ENCODE measurements at places on chromosomes 5 and 9.

DNA sequence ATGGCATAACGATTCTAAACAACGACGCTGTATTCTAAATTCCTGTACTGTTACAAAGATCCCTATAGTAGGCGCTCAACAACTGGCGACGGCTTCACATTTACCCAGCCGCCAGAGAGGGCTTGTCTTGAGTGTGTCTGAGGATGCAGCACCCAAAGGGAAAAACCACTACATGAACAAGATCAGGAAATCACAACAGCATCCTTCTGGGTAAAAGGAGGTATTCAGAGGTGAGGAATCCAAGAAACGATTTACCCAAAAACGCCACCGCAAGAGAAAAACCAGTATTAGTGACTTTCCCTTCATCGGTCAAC, 711 bp downstream of the TTC33 start:
- peak; percentile 88 for DNase-seq

DNA sequence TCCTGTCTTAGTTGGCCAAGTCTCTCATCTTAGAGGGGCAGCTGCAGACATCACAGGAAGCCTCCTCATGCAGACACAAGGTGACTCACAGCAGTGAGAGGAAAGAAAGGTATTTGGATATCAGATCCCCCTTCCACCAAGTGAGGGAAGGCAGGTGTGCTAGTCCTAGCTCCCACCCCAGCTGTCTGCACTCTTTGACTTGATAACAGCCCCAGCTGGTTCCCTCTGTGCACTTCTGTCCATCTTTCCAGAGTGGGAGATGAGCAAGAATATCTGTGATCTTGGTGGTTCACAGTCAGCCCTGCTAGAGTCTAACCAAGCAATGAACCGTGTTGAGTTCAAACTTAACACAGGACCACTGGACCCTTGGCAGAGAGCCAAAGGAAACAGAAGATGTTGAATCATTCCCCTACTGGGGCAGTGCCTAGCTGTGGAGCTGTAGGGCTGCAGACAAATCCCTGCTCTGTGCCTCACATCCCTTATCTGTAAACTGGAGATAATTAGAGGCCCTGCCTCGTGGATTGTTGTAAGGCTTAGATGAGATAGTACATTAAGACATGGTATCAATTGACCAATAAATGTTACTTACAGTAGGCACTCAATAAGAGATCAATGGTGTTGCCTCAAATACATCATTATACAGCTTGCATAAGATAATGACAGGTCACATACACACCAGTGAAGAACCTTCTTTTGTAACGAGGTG, 39.1 kb downstream of the SH3RF2 start:
- DNase-seq = peak; percentile 52

DNA sequence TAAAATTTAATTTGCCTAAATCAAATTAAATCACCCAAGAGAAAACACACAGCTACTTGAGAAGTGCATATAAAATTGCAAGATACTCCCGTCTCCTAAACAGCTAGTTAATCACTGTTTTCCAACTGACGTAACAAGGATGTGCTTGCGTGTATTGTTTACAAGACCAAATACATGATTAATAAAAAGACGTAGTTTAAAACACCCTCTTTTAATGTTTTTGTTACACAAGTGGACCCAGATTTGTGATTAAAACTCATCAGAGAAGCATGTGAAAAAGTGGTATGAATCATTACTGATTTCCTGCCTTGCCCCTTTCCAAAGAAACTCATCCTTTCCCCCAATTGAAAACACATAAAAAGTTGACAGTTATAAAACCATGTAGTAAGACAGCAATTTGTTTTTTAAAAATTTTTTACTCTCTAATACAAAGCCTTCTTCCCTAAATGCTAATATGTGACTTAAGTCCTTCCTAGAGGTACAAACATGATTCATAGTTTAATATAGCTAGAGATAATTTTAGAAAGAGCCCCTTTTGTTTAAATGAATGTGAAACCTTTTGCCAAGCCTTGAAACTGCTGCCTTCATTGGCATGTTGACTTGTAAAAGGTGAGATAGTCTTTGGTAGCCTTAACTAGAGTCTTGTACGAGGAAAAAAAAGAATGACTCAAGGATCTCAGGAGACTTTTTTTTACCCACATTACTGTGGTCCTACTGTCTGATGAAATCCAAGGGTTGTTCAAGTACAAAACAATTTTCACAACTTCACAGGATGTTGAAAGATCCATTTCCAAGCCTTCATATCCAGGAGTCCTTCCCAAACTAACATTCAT, 61.4 kb upstream of the FST start:
- DNase-seq = no peak

DNA sequence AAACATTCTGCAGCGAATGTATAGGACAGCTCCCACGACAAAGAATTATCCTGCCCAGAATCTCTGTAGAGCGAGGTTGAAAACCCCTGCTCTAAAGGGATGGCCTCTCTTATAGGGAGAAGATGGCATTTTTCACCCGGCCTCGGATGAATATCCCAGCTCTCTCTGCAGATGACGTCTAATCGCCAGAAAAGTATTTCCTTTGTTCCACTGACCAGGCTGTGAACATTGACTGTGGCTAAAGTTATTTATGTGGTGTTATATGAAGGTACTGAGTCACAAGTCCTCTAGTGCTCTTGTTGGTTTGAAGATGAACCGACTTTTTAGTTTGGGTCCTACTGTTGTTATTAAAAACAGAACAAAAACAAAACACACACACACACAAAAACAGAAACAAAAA, 17.4 kb upstream of the RARS1 start:
- no peak for DNase-seq

GRCh38 chr5:54705994-54706653, 188.6 kb downstream of the SNX18 start:
- DNase-seq = no peak

GRCh38 chr5:82339792-82340191, 61.6 kb upstream of the RPS23 start:
- no peak for DNase-seq

DNA sequence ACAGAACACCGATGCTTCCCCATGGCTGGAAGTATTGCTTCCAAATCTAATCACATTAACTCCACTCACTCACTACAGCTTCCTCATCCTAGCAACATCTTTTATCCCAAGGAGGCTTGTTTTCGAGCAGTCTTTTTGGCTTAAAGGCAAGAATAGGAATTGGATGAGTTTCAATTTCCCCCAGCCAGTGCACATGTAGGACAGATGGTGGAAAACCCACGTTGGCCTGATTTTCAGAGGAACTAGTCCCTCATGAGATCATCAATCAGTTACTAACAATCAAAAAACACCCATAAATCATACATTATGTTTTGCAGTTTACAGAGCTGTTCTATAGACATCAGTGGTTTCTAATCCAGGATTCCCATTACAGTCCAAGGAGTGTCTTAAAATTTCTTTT, 48.5 kb upstream of the AGXT2 start:
- no peak for DNase-seq

DNA sequence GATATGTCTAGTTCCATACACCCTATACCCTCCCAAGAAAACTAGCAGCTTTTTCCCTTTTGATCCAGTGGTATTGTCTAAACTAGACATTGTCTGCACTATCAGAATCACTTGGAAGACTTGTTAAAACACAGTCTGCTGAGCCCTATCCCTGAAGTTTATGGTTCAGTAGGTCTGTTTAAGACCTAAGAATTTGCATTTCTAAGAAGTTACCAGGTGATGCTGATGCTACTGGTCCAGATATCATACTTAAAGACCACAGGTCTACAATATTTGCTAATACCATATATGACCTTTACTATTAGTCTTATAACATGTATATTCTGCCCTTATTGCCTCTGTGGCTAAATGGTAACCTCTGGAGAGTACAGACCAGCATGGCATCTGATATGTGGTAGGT, 23.3 kb downstream of the SKIC3 start:
- DNase-seq = no peak

DNA sequence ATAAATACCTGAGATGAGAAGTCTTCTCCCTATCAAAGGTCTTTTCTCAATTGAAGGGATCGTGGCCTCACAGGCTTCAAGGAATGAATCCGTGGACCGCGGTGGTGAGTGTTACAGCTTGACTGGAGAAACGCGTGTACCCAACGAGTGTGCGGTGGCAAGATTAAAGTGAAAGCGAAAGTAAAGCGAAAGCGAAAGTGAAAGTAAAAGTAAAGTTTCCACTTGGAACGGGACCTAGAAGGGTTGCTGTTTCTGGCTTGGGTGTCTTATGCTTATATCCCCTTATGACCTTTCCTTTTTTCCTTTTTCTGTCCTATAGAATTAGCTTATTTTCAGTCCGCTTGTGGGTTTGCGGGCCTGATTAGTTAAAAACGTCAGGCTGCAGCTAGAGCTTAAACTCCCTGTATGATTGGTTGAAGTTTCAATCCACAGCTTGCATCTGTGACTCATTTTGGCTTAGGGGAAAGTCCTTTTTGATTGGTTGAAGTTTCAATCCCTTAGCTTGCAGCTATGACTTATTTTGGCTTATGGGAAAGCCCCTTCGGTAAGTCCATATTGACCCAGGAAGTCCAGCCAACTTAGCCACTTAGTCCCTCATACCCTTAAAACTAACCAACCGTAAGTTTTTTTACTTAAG, 924.3 kb upstream of the CDH10 start:
- peak; percentile 84 for DNase-seq

DNA sequence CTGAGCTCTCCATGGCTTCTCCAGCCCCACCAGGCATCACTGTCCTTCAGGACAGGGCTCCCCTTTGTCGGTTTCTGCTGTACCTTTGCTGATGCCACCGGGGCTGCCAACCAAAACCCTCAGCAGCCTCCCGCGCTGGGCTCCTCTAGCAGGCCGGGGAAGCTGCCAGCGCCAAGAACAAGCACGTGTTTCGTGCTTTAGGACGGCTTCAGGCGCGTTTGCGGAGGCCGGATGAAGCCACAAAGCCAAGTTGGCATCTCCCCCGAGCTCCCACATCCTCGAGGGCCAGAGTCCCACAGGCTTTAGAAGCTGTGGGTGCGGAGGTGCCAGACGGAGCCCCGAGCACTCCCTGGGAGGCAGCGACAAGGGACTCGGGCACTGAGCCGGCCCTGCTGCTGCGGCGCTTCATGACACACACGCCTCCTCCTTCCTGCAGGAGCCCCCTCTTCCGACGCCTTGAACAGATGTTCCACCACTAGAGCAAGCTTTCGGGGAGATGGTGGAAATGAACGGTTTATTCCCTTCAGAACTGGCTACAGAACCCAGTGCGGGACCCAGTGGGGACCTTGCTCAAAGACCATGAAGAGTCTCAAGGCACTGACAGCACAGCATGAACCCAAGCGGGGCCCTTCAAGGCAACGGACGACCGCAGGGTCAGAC, 36.7 kb downstream of the SARDH start:
- DNase-seq = no peak
